Gastrocnemius medialis (tissue), 4 donors: ENCODE measurements at places on chromosomes 16 and 17. TPM values are rescaled to one million over a fixed set of nuclear protein-coding genes. Genes with fewer than 3 reads are reported as not detected.

DNA sequence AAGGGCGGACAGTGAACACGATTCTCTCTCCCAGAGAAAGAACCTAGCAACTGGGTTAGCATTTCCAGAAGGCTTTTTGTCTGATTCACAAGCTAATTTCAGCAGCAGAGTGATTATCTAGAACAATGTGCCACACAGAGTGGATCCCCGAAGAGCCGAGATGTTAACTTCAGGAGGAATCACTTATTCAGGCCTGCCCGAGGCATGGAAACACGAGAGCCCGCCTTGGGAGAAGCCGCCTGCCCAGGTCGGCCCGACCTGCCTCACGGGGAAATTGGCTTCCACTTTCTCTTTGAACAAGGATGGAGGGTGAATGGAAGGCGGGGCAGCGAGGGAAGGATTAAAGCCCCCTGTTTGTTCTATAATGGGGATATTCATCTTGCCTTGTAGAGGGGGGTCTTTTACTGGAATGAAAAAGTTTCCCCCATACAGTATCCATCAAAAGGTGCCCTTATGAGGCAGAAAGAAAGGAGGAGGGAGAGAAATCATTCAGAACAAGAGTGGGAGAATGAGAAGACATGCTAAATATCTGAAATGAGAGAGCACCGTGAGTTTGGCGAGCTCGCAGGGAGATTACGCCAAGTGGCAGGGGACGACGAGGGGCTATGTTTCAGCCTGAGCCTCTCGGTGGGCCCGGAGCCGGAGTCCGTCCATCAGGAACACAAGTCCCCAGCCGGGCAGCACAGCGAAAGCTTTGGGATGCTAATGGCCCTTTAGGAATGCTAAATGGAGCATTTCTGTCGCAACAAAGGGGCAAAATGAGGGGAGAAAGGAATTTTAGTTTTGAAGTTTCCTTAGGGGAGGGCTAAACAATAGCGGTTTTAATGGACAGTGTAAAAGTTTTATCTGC, 33.0 kb downstream of the NTN1 start:
- no peaks in the 10 kb centered on the region for H3K36me3 ChIP-seq
- H3K27ac ChIP-seq: no peak overlapping the region
- no peaks in the 10 kb centered on the region for H3K27me3 ChIP-seq
- DNase-seq: no peak
- H3K4me3 ChIP-seq: no peak overlapping the region

The SLFN12L gene
- total RNA-seq: not detected

The MT4 gene
- not detected for total RNA-seq

The HOXB3 gene
- 2.6 TPM for total RNA-seq

DNA sequence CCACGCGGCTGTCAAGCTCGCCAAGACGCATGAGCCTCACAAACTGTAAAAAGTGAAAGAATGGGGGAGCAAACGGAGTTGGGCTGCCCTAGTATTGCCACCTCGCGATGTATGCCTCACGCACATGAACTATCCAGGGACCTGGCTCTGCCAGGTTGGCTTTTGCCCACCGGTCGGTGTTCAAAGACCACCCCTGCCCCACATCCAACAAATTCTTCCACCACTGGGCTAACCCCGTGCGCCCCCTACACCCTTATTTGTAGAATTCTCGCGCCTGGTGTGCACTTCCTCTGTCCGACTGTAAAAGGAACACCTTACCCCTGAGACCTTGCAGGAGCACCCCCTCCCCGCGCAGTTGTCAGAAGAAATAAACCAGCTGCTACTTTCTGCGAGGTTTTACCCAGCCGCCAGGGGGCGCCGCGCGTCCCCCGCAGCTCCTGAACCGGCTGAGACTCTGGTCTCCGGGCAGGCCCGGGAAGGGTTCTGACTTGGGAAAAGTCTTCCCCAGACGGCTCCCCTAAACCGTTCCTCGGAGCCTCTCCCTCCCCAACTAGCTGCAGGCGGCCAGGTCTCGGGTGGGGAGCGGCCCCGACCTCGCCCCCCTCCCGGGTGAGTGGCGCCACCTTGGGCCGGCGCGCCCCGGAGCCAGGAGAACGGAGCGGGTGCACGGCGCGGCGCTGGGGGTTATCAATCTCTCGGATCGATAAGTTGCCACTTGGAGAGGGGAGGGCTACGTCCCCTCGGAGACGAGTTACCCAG, 1.7 kb upstream of the ZNF423 start:
- H3K27ac ChIP-seq: peak overlapping the region; percentile 98
- no peaks in the 10 kb centered on the region for H3K36me3 ChIP-seq
- H3K27me3 ChIP-seq: no peaks in the 10 kb centered on the region
- no peak for DNase-seq
- H3K4me1 ChIP-seq: peaks cover 28% of the 10 kb centered on the region

The ANKFY1 gene
- 14.2 TPM for total RNA-seq

The NPW gene
- not detected for total RNA-seq

The TBX2 gene
- 10.4 TPM for total RNA-seq
